ENCODE measurements at places on chromosomes 5 and 9.
A peak's percentile ranks its signal among the peaks of the same experiment; 100 is the strongest.

DNA sequence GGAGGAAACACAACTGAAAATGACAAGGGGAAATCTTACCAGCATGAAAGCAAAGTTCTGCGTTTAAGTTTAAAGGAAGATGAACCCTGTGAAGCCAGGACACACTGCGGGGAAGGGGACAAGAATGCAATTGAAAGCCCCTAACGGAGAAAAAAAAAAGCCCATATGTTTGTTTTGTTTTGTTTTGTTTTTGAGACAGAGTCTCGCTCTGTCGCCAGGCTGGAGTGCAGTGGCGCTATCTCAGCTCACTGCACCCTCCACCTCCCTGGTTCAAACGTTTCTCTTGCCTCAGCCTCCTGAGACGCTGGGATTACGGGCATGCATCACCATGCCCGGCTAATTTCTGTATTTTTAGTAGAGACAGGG lies 2.9 kb downstream of the STK10 start:
- no peak for DNase-seq

- DNase-seq = no peak
These were observed 41.6 kb downstream of the CLINT1 start for GRCh38 chr5:157817387-157817702.

GRCh38 chr5:51172903-51173626 lies 210.2 kb upstream of the ISL1 start:
- no peak for DNase-seq

DNA sequence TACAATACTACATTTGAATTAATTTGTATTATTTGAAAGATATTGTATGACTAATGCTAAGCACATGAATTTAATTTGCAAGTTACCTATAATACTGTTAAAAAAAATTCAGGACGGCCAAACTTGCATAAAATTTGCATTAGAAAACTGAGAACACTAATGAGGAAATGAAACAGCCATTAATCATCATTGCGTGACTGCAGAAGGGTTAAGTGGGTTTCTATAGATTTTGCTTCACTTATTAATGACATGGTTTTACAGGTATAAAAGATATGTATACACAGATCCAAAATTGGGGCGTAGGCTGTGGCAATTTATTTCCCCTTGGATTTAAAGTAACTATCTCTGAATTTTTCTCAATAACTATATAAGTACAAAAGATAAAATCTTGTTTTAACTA lies 882.6 kb downstream of the PTPRD start:
- DNase-seq = no peak

- no peak for DNase-seq
These were observed 3.9 kb upstream of the MGAT1 start for GRCh38 chr5:180806351-180807011.

DNA sequence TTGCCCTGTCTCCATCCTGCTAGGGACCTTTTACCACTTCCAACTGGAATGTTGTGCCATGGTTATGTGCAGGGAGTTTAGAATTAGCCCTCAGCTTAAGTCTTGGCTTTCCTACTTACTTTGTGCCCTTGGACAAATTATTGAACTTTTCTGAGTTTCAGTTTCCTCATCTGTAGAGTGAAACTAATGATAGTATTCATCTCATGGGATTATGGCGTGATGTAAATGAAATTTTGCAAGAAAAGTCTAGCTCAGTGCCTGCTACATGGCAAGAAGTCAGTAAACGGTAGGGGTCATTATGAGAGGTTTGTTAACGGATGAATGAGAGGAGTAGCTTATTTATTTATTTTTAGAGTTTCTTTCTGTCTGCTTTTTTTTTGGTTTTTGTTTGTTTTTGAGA lies 1.8 kb downstream of the MVB12B start:
- no peak for DNase-seq

- no peak for DNase-seq
These were observed 7.1 kb downstream of the SPACA9 start for GRCh38 chr9:132885720-132886333.

GRCh38 chr9:129609486-129610212 lies 11.3 kb downstream of the C9orf50 start:
- DNase-seq = peak; percentile 73

GRCh38 chr5:10689391-10690081 lies 71.5 kb downstream of the DAP start:
- peak; percentile 36 for DNase-seq

- no peak for DNase-seq
These were observed 1053.5 kb downstream of the NR2F1-AS1 start for GRCh38 chr5:92527311-92528078.

DNA sequence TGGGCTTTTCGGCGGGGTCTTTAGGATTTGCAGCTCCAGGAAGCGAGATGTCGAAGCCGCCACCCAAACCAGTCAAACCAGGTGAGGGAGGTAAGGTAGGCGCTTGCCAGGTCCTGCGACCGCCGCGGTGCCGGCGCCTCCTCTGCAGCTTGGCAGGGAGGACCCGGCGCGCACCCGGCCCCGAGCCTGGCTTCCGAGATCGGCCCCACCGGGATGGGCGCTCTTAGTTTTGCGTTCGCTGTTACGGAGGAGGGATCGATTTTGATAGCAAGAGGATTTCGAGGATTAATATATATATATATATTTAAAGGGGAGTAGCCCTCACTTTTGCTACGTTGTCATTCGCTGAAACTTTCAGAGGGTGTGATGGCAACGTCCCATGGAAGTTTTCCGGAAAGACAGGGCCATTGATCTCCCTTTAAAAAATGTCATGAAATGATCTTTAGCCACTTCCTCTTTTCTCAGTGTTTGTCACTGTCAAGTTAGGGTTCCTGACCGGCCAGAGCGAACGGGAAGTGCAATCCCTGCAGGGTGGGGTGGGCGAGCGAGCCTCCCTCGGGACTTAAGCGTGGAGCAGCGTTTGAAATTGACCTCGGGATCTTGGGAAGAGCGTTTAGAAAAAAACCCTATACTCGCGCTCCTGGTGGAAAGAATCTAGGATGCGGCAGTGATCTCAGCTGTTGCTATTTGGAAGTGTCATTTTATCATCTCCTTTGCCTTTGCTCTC lies 495 bp downstream of the OSTF1 start:
- DNase-seq = peak; percentile 93

- no peak for DNase-seq
These were observed 171.2 kb downstream of the CDK5RAP2 start for GRCh38 chr9:120408680-120409258.

- DNase-seq = no peak
These were observed 17.6 kb upstream of the SETX start for GRCh38 chr9:132372177-132373095.

DNA sequence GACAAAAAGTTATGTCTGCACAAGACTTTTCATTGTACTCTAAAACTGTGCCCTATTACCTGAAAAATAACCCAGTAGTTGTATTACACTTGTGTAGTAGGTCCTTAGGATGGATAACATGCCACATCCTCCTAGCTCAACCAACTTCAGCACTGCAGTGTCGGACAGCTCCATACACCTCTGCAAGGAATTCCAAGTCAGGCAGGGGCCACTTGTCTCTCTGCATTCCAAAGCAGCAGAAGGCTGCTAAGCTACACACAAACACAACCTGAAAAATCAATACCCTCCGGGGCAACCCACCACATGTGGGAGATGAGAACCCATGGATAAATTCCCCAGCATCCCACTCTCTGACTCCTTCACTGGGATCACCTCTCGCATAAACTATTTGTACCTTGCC lies 50.2 kb downstream of the MED10 start:
- no peak for DNase-seq

DNA sequence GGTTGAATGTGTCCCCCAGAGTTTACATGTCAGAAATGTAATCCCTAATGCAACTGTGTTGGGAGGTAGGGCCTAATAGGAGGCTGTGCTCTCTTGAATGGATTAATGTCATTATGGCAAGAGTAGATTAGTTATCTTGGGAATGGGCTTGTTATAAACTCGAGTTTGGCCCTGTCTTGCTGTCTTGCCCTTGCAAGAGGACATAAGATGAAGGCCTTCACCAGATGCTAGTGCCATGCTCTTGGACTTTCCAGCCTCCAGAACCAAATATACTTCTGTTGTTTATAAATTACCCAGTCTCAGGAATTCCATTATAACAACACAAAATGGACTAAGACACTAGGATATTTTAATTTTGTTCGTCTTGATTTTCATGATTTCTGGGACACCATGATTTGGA lies 5.4 kb downstream of the PIK3R1 start:
- no peak for DNase-seq

DNA sequence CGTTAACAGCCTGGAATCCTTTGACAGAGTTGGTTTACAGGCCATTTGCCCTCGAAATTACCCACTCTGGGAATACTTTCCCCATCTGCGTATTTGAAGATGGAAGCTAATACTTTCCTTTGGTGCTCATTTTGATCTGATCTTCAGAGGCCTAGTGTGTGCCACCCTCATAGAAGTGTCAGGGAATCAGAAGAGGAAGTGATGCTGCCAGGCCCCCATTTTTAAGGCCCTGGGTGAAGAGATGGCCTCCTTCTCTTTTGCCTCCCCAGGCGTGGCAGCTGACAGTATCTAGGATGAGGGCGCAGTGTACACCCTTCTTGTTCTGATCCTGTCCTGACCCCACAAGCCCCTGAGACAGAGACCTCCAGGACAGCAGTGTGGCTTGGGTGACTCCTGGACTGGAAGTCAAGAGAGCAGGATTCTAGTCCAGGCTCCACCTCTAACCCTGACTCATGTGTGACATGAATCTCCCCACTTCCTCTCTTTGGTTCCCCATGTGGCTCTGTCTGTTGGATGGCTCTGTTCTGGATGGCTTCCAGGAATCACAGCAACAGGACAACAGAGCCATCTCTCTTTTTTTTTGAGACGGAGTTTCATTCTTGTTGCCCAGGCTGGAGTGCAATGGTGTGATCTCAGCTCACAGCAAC lies 27.8 kb downstream of the CSF1R start:
- no peak for DNase-seq

DNA sequence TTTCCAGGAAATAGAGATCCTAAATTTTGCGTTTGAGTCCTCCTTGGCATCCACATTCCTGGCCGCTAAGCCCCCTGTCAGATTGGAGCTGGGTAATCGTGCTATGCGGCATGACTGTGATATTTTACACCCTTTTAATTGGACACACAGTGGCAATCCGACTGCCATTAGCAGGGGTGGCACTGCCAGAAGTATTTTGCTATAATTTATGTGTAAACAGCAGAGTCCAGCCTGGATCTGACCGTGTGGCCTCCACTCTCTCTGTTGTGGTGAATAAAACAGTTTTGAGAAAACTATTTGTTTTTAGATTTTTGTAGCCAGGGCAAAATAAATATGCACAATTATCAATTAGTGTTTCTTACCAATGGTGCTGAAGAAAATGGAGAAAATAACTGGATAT lies 281.0 kb upstream of the IRX2 start:
- DNase-seq = no peak

DNA sequence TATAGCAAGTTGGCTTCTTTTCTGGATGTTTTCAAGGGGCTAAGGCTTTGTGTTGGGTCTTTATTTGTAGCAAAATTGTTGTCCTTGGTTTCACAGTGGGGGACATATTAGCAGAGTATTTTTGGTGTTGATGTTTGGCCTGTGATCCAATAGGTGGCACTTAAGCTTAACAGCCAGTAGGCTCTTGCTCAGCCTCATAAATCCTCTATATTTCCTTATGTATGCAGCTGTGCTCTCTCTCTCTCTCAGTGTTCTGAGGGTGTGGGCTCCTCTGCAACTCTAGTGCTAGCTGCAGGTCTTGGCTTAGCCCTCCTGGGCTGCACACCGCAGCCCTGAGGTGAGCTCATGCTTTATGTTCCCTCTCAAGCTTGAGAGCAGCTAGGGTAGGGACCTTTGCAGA lies 195.0 kb upstream of the GHR start:
- DNase-seq = no peak

DNA sequence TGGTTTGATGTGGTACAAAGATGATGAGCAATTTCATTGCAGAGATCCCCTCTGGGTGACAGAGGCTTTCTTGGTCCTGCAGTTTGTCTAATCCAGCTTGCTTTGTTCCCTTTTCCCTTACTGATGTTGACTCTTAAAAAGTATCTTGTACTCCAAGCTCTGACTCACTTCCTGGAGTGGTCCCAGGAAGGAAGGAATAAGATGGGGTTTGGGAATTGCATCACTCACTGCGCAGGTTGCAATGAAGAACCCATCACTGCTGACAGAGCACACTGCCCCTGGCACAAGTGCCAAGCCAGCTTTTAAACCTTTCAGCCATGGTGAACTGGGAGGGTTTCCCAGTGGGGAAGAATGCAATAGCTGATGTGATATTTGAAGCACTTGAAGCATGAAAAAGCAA lies 662.2 kb upstream of the CTNND2 start:
- no peak for DNase-seq

DNA sequence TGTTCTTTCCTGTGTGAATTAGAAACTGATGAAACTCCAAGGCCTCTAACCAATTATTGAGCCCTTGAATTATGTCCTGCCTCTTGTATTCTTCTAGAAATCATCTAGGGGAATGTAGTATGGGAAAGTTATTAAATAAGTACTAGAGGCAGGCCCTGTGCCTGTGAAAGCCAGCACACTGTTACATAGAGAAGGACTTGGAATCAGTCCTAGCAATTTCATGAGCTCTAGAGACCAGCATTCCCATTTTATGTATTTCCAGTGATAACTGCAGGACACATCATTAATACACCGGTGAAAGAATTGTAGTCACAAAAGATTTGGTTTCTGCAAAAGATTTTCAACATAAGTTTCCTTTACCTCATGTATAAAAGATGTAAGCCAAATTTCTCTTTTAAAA lies 168.5 kb upstream of the VLDLR start:
- no peak for DNase-seq

DNA sequence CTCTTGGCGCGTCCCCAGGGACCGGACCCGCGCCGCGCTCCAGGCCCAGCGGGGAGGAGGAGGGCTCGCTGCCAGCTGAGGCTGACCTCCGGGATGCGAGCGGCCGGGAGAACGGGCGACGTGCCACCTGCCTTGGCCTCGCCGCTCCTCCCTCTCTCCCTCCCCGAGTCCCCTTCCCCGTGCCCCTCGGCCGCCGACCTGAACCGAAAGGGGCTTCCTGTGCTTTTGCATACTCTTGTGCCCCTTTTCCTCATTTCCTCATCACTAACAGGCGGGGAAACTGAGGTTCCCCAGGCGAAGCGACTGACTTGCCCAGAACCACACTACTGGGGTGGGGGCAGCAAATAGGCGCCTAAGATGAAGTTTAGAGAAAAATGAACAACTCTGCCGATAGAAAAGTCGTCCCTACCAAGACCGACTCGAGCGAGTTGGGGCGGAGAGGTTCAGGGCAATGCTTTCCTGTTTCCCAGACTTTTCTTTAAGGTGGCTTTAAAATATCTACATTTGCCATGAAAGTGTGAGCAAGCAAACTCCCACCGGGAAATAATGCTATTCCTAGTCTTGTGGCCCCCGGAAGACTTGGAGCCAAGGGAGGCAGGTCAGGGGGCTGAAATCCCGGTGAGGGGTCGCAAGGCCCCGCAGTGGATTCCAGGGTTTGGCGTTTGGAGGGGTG lies 580 bp upstream of the DUSP1 start:
- DNase-seq = no peak

GRCh38 chr9:133841167-133841812 lies 103.1 kb upstream of the SARDH start:
- DNase-seq = no peak

DNA sequence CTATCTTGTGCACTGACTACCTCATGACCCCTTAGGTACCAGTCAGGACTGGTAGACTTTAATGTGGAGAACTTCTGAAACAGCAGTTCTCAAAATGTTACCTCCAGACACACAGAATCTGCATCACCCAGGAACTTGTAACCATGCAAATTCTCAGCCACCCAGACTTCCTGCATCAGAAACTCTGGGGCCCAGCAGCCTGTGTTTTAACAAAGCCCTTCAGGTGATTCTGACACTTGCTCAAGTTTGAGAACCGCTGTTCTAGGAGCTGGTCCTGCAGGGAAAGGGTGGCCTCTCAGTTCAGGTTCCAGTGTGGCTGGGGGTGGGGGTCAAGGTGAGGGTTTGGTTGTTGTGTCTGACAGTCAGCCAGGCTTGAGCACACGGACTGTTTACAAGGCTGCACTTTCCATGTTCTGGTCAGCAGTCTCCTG lies 28.4 kb downstream of the ZFP62 start:
- DNase-seq = no peak

- no peak for DNase-seq
These were observed 350.5 kb downstream of the SPOCK1 start for GRCh38 chr5:137148655-137149054.

Measured in upper lobe of left lung (tissue), 6 donors.